ENCODE measurements at places on chromosomes 1 and 21.

GRCh38 chr1:186683652-186684410 lies 3.6 kb upstream of the PTGS2 start:
- no peak for DNase-seq

- no peak for DNase-seq
These were observed 4.7 kb downstream of the SPEN start for GRCh38 chr1:15852036-15852827.

DNA sequence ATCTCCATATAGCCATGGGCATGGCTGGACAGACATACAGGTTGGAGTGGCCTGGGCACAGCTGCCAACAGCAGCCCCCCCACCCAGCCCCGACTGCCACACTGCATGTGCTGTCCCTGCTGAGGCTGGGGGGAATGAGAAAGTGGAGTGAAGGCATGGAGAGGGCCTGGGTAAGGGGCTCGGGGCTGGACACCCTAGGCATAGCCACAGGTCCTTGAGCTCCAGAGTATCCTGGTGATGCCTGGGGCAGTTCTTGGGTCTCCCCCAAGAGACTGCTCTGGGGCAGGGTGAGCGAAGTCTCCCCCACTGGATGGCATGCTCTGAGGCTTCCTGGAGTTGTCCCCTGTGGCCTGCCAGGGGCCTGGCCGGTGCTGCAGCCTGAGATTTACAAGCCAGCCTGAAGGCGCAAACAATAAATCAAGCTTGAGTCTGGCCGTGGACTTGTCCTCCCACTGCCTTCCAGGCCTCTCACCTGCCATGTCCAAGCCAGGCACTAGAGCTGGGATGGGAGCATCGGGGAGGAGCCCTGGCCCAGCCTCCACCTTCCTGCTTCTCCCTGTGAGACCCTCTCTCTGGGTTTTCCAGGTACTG lies 53.6 kb downstream of the FOXO6 start:
- no peak for DNase-seq

DNA sequence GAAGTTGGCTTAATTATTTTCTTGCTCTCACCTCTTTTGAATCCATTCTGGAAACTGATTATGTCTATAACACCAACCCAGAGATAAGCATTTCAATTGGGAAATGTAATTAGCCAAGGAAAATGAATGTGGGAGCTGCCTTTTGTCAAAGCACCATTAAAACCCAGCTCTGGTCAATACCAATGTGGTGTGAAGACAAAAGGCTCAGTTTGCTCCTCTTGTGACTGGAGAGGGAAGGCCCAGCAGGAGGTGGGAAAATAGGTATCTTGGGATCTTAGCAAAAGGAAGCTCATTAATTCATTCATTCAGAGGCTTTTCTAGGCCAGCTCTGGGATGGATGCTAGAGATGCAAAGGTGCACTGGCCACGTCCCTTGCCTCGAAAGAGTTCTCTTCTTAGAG lies 75.0 kb upstream of the SELENON start:
- DNase-seq = no peak

DNA sequence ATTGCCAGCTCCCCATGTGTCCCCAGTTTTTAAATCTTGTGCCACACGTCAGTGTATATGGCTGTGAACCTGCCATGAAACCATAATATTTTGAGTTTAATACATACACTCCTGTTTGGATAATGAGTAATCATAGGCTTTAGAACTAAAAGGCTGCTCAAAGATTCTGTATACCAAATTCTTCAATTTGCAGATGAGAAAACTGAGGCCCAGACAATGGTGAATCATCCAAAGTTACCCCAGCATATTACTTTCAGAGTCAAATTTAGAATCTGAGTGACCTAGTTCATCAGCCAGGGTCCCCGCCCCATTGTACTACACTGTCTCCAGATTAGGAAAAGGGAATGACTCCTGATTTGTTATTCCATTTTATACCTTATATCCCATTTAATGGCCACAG lies 224.6 kb downstream of the FGGY start:
- no peak for DNase-seq

- no peak for DNase-seq
These were observed 347.9 kb downstream of the LTN1 start for GRCh38 chr21:28644762-28645161.

DNA sequence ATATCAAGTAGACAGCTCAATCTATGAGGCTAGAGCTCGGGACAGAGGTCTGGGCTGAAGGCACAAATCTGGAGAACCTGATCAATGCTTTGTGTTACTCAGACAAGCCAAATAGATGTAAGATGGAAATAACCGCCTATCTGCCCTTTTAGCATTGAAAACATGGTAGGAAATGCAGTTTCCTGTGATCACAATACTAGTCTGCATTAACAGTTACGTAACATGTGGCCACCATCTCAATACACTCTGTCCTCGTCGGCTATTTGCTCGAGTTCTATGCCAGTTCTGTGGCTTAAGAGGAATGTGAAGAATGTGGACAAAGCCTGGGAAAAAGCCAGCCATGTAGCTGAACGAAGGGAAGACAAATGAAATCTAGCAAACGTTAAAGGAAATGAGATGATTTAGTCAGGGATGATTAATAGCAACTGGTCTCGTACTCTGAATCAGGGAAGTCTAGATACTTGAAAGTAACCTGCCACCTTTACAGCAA lies 73.3 kb downstream of the HSF2BP start:
- no peak for DNase-seq

DNA sequence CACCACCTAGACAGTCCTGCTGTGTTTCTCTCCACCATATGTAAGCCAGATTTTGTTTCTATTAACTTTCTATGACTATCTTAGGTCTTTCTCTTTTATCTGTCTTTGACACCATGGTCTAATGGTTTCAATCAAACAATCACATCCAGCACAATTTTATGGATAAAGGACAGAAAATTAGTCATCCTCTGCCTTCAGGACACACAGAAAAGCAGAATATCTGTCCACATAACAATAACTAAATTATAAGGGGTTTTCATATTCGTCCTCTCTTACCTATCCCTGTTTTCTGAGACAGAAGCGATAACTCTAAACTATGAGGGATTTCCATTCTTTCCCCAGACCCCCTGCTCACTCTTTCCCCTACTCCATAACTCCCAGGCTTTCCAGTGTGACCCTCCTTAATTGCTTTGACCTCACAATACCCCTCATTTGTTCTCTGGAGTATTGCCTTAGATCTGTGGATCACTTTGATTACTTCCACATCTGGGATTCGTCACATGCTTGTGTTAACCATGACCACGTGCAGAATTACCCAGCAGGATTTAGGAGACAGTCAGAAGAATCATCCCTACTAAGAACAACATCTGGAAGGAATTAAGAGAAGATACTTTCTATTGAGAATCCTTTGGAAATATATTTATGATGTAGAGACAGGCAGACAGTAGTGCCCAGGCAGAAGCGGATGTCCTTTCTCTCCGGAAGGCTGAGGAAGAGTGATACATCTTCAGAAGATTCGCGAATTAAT lies 108.2 kb upstream of the GREM2 start:
- no peak for DNase-seq

GRCh38 chr1:42669936-42670335 lies 11.7 kb downstream of the PPIH start:
- DNase-seq = no peak

DNA sequence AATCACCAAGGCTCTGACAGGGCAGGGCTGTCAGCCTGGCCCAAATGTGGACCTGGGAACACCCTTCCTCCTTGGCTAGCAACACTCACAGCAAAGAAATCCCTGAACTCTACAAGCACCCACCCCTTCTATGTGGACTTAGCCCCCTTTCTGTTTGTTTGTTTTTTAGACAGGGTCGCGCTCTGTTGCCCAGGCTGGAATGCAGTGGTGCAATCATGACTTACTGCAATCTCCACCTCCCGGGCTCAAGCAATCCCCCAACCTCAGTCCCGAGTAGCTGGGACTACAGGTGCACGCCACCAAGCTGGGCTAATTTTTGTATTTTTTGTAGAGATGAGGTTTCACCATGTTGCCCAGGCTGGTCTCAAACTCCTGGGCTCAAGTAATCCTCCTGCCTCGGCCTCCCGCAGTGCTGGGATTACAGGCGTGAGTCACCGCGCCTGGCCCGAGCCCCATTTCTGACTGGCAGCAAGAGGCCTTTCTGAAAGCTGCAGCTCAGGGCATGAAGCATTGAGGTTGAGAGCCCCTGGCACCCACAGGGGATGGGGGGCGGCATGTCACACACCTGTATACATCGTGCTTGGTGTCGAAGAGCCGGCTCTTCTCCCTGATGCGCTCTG lies 16.2 kb downstream of the RIPK4 start:
- DNase-seq = no peak

DNA sequence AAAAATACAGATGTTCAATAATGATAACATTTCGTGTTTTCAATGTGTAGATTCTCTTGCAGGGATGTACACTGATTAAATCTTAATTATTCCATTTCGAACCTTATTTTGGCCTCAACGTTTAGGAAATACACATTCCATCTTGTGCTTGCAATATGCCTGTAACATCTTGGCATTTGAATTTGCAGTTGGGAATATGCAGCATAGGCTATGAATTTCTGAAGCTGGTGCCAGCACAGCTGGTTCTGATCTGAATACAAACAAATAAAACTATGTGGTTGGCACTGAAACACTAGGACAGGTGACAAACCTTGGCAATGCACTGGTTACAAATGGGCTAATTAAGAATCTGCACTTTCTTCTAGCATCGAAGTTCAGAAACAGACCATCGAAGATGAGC lies 108.4 kb downstream of the ERG start:
- no peak for DNase-seq

GRCh38 chr1:99133756-99134500 lies 129.3 kb upstream of the PLPPR5 start:
- no peak for DNase-seq

- peak; percentile 79 for DNase-seq
These were observed at the start of gene BTG3 for GRCh38 chr21:17612565-17613241. Gene BTG3 (minus strand): TSS chr21:17612901. CDS start chr21:17609144, 3,757 bp downstream.

DNA sequence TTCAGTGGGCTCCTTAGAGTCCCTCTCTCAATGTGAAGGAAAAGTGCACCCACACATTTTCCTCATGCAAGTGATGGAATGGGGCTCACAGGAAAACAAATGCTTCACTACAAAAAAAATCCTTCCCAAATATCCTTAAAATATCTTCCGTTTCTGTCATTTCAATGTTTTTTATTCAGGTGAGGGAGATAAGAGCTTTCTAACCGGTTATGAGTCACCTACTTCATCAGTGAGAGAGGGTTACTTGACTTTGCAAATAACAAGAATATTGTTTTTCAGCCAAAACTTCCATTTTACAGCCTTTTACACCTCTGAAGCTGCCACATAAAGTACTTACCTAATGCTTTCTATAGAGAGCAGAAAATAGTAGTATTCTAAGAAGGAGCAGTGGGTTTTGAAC lies 98.3 kb upstream of the CD55 start:
- DNase-seq = no peak

DNA sequence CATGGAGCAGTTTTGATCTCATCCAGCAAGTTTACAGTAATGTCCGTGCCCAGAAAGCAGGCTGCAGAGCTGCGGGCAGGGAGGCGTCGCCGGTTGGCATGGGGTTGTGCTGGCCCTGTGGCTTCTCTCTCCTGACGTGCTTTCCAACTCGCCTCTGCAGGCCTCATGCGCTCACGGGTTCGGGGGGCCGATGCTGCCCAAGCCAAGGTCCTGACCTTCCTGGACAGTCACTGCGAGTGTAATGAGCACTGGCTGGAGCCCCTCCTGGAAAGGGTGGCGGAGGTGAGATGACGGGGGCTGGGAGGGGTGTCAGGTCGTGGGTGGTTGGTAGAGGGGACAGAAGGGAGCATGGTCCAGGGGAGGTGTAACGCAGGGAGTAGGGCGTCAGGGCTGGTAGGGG lies 176.1 kb downstream of the GALNT2 start:
- DNase-seq = no peak

GRCh38 chr1:114369930-114370329 lies 141.1 kb downstream of the TRIM33 start:
- no peak for DNase-seq

GRCh38 chr21:32764186-32764585 lies 7.4 kb downstream of the PAXBP1 start:
- no peak for DNase-seq

GRCh38 chr1:230422221-230422981 lies 3.7 kb downstream of the PGBD5 start:
- no peak for DNase-seq

GRCh38 chr1:229231754-229232119 lies 39.2 kb upstream of the RAB4A start:
- no peak for DNase-seq

- no peak for DNase-seq
These were observed 103.4 kb downstream of the COL24A1 start for GRCh38 chr1:86052948-86053698.

GRCh38 chr21:45478115-45478801 lies 64.0 kb downstream of the SLC19A1 start:
- peak; percentile 59 for DNase-seq

- DNase-seq = no peak
These were observed 121.3 kb downstream of the CACNA1E start for GRCh38 chr1:181604482-181605249.

- DNase-seq = no peak
These were observed 15.9 kb downstream of the HENMT1 start for GRCh38 chr1:108644984-108645383.

DNA sequence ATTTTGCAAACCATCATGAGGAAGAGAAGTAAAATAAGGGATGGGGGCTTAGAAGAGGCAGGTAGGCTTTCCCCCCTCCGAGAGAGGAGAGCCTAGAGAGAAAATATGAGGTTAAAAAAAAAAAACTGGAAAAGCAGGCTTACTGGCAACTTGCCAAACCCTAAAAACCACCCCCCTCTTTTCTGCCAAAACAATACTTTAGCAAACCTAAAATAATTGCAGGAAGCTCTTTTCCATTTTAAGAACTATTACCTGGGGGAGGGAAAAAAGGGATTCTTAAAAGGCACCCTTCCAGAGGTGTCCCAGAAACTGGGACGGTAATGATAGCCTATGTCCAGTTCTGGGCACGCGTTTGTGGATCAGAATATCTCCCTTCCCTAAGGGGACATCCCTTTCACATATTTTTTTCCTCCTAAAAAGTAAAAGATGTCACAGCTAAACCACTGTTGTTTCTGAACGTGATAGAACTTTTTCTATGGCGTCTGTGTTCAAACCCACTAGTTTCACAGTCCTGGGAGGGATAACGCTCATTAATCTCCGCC lies 1.1 kb upstream of the NFIA start:
- no peak for DNase-seq

DNA sequence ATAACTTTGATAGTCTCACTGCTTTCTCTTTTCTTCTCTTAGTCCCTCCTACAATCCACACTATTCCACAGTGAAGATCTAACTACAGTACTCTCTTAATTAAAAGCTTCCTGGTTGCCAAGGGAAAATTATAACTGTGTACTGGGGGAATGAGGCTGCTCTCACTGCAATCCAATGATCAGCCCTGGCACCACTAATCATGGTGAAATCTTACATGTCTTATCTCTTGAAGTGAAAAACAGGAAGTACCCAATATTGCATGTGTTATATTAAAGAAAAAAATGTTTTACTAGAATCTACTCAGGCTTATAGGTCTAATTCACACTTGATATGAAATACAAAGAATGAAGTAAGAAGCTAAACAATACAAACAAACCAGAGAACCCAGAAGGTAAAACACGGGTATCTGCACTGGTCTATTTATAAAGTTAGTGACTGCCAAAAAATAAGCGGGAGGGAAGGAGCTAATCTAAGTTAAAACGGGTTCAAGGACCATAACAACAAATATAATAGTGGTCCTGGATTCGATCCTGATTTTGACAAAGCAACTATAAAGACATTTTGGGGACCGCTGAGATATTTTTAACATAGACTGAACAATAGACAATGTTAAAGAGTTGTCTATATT lies 57.5 kb downstream of the RGS2 start:
- no peak for DNase-seq
